Activated CD4-positive, alpha-beta T cell treated with anti-CD3 and anti-CD28 coated beads, Interleukin-10, Interleukin-2, amounts not matched to agents 100 ng/mL and 50 ng/mL, durations not matched to agents 16 hours and 8 hours (primary cell): ENCODE measurements at places on chromosomes 4 and X.

- no peak for DNase-seq
These were observed 57.9 kb upstream of the HPF1 start for GRCh38 chr4:169815606-169816005.

GRCh38 chr4:136558940-136559494, 973.3 kb downstream of the PCDH18 start:
- no peak for DNase-seq

DNA sequence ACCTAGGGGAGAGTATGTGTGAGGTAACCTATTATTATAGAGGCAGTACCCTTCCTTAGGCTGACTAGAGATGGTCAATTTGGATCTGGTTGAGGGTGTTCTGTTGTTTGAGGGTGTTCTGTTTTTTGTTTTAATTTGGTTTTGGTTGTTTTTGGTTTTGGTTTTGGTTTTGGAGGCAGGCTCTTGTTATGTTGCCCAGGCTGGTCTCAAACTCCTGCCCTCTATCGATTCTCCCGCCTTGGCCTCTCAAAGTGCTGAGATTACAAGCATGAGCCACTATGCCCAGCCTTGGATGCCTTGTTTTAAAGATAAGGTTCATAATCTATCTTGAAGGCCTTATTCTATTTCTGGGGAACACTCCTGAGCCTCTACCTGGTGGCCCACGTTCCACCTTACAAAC, 912 bp downstream of the CXorf65 start:
- DNase-seq = no peak

GRCh38 chr4:155559915-155560314, 106.7 kb upstream of the GUCY1A1 start:
- no peak for DNase-seq

DNA sequence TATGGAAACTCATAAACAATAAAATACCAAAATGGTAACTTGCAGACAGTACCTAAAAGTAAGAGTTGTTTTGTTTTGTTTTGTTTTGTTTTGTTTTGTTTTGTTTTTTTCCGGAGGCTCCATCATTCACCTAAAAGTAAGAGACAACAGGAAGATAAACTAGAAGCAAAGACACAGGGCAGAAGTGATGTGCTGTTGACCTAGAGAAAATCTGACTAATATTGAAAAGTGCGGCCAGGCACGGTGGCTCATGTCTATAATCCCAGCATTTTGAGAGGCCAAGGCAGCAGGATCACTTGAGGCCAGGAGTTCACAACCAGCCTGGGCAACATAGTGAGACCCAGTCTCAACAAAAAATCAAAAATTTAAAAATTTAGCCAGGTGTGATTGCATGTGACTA, 5.6 kb upstream of the CENPC start:
- no peak for DNase-seq

GRCh38 chrX:119942173-119942819, 1.3 kb downstream of the NKAP start:
- no peak for DNase-seq

DNA sequence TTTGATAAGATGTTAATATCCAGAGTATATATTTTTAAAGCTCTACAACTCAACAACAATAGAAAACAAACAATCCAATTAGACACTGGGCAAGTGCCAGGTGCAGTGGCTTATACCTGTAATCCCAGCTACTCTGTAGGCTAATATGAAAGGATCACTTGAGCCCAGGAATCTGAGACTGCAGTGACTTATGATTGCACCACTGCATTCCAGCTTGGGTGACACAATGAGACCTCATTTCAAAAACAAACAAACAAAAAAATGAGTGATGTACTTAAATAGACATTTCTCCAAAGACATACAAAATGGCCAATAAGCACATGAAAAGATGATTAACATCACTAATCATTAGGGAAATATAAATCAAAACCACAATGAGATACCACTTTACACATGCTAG, 356.8 kb upstream of the PCDH10 start:
- no peak for DNase-seq
